Breast epithelium (tissue), 4 donors: ENCODE measurements at places on chromosomes 2 and 18.
A peak's percentile ranks its signal among the peaks of the same experiment; 100 is the strongest.

GRCh38 chr2:113162869-113163268 lies 10.9 kb upstream of the PSD4 start:
- no peak for DNase-seq

DNA sequence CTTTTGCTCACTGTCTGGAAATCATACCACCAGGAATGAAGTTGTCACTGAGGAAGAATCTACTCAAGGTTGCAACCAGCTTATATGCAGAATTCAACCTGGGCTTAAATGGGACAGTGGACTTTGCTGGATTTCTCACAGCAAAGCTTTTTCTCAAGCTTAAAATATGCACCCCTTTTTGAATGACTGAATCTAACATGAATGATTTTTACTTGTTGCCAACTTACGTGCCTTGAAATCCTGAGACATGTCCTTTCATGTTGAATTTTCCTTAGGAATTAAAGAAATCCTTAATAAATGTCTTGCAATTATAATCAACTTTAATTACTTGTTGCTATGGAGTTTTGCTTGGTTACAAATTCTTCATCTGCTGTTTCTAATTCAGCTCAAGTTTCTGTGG lies 57.4 kb downstream of the SPP2 start:
- DNase-seq, result no peak

- peak; percentile 94 for DNase-seq
Observed at GRCh38 chr2:85772019-85772745, 18.4 kb downstream of the ATOH8 start.

DNA sequence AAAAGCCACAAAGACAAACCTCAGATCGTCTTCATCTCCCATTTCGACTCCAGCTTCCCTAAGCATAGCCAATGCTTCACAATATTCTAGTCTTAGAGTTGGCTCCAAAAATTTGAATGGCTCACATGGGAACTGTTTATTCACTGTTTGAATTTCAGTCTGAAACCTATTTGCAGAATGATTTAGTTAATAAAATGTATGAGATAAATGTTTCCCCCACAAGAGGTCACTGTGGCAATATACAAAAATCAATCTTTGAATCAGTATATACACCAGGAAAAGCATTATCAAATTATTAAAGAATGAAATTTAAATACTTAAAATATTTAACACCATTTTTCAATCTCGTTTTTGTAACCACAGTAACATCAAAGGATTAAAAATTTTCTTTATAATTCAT lies 40.0 kb upstream of the MCM6 start:
- no peak for DNase-seq

- DNase-seq, result no peak
Observed at GRCh38 chr2:169732583-169733358, 861 bp upstream of the KLHL23 start.

GRCh38 chr2:7639476-7639875 lies 722.3 kb downstream of the RNF144A start:
- no peak for DNase-seq

DNA sequence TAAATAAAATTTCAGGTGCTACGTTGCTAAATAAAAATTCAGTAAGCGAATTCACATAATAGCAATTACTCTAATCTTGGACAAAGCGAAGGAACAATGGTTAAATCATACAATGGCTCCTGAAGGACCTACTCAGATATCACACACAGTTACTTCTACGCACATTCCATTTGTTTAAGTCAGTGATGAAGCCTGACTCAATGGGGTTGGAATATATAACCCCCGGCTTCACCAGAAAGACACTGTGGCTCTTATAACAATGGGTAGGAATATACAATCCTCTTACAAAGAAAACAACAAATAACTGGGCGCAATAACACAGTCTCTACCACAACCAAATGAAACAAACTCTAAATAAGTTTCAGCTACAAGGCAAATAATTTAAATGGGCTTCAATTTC lies 349.5 kb downstream of the IRS1 start:
- DNase-seq, result no peak

- no peak for DNase-seq
Observed at GRCh38 chr2:158464426-158465281, 7.9 kb downstream of the PKP4 start.
